ENCODE measurements at places on chromosomes 5 and 9.

DNA sequence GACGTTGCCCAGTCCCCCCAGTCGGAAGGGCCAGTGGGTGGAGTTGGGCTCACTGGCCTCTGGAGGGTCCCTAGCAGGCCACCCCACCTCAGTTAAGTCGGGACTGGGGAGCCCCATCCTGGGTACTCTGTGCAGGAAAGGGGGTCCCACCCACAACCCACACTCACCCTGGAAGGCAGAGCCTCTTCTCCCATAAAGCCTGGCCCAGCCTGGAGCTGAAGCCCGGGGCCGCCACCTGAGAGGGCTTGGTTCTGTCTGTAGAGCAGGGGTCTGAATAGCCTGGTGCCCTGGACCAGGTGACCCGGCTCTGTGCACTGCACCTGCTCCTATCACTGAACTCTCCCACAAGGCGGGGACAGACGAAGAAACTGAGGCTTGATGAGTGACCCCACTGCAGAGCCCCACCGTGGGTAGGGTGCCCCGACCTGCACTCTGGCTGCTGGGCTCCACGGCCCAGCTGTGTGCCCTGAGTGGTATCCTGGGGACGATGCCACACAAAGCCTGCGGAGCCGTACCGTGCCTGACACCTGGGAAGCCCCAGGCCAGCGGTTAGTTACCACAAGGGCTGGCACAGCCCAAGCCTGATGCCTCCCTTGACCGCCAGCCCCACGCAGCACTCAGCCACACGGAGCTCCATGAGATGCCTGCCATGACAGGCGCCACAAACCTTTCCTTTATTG, 7.3 kb downstream of the PTGES2 start:
- DNase-seq: no peak

- DNase-seq: no peak
Observed at GRCh38 chr5:56358703-56359681, 125.9 kb upstream of the ANKRD55 start.

- no peak for DNase-seq
Observed at GRCh38 chr9:128122809-128123175, 4.7 kb downstream of the PTGES2 start.

DNA sequence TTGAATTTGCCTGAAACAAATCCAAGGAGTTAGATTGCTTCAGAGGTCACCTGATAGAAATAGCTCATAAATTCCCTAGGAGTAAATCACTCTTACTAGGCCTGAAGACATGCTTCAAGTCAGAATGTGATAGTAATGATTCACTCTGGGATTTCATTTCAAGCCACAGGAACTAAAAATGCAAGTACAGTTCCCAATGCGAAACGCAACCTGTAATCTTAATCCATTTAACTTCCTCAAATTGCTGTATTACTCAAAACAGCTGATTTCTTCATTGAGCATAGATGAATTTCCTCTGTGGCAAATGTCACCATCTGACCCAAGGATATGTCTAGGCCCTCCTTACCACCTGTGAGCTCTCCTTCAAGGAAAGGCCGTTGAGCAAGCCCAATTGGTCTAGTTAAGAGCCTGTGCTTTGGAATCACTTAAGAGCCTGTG, 32.1 kb upstream of the IL6ST start:
- DNase-seq: no peak

DNA sequence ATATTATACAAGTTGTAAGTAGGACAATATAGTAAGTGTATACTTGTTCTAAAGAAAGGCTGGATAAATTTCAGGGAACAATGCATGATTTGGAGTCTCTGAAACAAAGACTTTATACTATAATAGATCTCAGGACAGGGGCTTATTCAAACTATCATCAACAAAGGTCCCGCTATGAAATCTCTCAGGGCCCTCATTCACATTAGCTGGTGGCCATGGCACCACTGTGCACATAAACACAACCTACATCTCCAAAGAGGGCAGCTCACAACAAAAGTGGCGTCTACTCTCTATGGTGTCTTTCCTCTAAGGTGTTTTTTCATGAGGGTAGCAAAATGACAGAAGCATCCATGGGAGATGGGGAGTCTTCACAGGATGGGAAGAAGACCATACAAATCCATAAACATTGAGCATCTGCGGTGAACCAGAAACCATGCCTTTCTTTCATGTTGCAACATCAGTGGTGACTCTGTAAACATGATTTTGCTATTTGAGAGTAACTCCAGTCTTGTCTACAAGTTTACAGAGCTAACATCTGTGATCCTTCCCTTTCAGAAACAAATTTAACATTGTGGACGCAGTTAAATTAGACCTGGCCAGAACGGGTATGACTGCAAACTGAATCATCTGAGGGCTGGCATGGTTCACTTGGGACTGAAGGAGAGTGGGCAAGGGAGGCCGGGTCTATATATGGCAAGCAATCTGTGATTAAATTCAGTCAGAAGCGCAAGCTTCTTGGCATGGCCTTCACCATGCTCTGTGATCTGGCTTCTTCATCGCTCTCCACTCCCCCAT, 5.5 kb downstream of the TTLL11 start:
- no peak for DNase-seq

DNA sequence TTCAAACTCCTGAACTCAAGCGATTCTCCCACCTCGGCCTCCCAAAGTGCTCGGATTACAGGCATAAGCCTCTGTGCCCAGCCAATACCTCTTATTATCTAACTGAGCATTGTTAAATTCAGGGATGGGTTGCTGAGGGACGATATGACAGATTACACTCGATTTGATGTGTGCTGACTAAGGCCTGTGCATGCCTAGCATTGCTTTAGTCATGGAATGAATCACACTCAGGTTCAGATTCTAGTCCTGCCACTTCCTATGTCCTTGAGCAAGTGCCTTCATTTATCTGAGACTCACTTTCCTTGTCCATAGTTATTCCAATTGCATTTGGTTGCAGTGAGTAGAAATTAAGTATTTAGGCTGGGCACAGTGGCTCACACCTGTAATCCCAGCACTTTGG, 19.5 kb downstream of the THBS4 start:
- no peak for DNase-seq

- DNase-seq: no peak
Observed at GRCh38 chr9:133730994-133731715, 7.0 kb downstream of the SARDH start.

DNA sequence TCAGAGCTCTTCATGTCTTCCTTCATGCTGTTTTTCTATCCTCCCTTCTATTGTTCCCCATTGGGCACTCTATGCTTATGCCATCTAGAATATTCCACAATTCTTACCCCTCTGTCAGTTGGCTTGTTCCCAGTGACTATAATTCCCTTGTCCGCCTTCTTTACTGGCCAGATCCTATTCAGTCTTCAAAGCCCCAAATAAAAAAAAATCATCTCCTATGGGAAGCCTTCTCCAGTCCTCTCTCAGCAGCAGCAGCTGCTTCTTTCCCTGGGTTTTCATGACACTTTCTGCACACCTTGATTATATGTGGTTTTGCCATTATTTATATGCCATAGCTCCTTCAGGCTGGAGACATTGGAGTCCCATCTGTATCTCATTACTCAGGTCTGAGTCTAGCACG, 54.6 kb upstream of the TNFAIP8 start:
- no peak for DNase-seq
